ENCODE measurements at places on chromosomes 3 and 15.

- no peak for DNase-seq
These were observed 18.0 kb upstream of the IQCF1 start for GRCh38 chr3:51921081-51921578.

- no peak for DNase-seq
These were observed 62.8 kb upstream of the HERC1 start for GRCh38 chr15:63896336-63897115.

DNA sequence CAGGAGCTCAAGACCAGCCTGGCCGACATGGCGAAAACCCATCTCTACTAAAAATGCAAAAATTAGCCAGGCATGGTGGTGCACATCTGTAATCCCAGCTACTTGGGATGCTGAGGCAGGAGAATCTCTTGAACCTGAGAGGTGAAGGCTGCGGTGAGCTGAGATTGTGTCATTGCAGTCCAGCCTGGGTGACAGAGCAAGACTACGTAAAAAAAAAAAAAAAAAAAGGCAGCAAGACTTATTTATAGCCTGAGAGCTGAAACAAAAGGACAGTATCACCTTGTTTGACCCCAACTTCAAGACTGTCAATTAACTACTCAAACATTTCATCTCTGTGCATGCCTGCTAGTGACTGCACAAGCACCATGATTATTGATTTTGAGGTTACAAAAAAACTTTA lies 478.9 kb upstream of the GBE1 start:
- no peak for DNase-seq

DNA sequence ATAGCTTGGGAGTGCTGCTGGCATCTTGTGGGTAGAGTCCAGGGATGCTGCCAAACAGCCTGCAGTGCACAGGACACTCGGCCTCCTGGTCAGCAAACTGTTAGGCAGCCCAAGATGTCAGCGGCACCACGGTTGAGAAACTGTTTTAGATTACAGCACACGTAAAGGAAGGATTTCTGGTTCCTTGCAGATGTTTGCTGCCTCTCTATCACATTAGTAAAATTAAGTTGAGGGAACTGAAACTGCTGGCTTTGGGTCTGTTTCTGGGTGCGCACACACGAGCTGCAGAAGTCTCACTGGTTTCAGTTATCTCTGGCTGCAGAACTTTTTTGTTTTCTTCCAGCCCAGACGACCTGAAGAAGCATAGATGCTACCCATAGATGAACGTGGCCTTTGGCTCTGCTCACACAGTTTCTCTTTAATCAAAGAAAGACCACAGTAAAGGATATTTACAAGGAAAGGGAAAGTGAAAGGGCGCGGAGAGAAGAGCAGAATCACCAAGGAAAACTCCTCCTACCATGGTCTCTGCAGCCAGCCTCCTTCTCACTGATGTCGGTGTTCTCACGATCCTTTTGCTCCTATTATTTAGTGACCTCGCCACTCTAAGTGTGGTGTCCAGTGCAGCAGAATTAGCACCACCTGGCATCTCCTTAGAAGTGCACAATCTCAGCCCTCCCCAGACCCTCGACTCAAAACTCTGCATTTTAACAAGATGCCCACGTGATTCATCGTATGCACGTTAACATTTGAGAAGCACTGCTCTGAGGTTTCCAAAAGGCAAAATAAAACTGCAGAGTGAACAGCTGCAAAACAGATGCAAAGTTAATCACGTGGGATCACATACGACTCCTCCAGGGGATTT lies 50.6 kb upstream of the AKAP13 start:
- no peak for DNase-seq

- DNase-seq: no peak
These were observed 6.8 kb downstream of the GATA2 start for GRCh38 chr3:128486205-128486628.

DNA sequence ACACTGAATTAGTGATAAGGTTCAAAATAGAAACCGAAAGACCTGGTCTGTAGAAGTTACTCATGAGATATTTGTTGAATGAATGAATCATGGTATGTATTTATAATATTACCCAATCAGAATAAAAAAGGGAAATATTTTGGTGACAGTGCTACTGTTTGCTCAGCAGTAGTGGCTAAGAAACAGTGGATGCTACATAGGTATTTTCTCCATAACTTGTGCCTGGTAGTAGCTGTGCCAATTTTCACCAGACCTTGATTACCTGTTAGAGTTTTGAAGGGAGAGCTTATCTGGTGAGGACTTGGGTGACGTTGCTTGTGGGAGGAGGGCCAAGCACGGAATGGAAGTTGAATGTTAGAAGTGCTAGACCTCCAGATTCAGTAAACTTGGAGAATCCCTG lies 14.3 kb downstream of the LIMD1 start:
- no peak for DNase-seq

- no peak for DNase-seq
These were observed 120.1 kb downstream of the OXNAD1 start for GRCh38 chr3:16385151-16385550.

GRCh38 chr15:44542596-44542995 lies 5.6 kb downstream of the EIF3J start:
- no peak for DNase-seq

DNA sequence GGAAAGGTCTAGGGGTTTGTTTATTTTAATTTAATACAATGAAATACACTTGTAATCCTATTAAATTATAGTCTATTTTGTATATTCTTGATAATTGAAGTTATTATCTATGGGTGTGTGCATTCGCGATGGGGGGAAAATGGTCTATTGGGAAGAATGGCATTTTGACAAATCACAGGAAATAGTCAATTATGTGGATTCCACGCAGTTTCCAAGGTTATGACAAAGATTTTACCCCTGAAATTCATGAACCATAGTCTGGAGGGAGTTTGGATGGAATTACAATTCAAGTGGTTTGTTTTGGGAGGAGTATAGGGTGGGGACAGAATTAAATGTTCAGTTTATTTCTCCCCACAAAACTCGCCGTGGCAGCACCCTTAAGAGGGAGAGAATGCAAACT lies 66.5 kb downstream of the RBMS3 start:
- no peak for DNase-seq

- no peak for DNase-seq
These were observed 27.2 kb downstream of the PLCL2 start for GRCh38 chr3:16911916-16912315.

GRCh38 chr3:13455644-13456043 lies 24.5 kb upstream of the HDAC11 start:
- no peak for DNase-seq

DNA sequence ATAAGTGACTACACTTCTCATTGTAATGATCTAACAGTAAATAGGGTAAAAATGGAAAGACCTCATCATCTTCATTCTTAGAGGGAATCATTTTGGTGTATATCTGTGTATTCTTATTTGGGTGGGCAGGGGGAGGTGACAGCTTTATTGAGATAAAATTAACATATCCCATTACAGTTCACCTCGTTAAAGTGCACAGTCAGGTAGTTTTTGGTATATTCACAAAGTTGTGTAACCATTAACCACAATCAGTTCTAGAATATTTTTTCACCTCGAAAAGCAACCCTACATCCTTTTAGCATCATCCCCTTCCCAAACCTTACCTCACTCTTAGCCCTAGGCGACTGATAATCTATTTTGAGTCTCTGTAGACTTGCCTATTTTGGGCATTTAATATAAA lies 8.1 kb downstream of the PIAS1 start:
- DNase-seq: no peak

DNA sequence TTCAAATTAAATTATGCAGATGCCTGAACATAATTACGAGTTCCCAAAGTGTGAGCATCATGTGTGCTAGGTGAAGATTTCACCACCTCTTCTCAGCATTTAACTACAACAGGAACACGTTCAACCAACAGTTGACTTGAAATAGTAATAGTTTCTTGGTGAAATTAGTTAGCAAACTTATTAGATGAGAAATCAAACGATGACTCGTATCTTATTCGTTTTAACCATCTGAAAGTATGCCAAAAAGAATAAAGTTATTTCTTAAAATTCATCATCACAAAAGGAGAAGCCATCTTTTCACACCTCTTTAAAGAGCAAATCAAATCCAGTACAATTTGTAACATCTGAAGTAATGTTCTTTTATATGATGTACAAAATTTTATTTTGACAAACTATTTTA lies 2.3 kb downstream of the BNC1 start:
- DNase-seq: no peak

DNA sequence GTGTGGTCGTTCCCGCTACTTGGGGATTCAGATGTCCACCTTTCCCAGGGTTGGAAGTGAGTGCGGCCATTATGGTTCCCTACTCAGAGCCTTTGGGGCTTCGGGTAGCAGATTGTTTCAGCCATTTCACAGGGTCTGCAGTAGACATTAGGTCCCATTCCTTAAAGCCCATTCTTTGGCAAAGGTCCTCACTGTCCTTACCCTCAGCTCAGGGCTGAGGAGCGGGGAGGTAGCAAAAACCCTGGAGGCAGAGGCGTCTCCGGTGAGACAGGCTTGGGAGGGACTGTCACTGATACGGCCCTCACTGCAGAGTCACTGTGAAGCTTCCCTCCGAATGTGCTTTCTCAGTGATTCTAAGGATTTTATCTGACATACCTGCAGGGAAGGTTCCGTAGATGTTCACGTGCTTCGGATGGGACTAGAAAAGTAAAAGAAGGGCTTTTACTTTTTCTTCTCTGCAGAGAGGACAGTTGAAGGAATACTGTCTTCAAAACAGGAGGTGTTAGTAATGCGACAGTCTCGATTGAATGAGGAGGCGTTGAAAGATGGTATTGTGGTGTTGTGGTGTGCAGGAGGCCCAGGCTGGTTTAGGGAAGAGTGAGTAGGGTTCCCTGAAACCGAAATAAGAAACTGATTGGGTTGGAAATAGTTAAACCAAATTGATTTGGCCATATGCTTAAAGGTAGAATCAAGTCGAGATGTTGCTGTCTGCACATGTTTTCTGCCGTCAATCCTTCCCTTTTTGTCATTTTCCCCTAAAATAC lies 630 bp downstream of the ATP6V1A start:
- DNase-seq: no peak

GRCh38 chr3:1907911-1908310 lies 190.8 kb upstream of the CNTN4 start:
- no peak for DNase-seq

DNA sequence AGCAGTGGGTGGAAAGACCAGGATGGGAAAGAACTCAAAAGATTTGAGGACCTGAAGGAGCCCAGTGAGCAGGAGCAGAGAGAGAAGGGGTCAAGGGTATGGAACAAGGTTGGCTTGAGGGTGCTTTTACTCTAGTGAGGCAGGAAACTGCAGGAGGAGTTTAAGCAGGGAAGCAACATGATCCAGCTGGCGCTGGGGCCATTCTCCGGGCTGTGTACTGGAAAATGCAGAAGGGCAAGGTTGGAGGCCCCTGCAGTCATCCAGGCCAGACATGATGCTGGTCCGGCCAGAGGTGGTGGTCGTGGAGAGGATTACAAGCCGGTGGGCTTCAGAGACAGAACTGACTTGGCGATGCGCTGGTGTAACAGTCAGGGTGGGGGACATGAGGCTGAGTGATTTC lies 81.8 kb downstream of the LSM3 start:
- DNase-seq: no peak
